ENCODE measurements at places on chromosomes 6 and 20.
A peak's percentile ranks its signal among the peaks of the same experiment; 100 is the strongest.

- DNase-seq, result no peak
These were observed 46.9 kb downstream of the NKAIN2 start for GRCh38 chr6:123850555-123850954.

DNA sequence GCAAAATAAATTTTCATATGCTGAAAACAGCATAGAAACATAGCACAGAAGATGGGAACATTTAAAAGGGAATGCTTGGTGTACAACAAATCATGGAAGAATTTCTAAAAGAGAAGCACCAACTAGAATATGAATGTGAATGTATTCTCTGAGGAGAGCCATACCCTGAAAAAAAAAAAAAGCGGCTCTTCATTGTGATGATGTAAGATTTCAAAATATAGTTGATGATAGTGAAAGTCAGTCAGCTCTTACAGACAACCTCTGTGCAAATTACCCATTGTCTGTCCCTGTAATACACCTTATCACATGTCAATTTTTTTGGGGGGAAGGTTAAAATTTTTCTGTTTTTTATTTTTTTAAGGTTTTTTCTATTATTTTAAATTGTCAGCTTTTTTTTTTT lies 58.6 kb upstream of the PTCHD4 start:
- no peak for DNase-seq

- DNase-seq, result no peak
These were observed 232.4 kb downstream of the FOXA2 start for GRCh38 chr20:22352019-22352418.

DNA sequence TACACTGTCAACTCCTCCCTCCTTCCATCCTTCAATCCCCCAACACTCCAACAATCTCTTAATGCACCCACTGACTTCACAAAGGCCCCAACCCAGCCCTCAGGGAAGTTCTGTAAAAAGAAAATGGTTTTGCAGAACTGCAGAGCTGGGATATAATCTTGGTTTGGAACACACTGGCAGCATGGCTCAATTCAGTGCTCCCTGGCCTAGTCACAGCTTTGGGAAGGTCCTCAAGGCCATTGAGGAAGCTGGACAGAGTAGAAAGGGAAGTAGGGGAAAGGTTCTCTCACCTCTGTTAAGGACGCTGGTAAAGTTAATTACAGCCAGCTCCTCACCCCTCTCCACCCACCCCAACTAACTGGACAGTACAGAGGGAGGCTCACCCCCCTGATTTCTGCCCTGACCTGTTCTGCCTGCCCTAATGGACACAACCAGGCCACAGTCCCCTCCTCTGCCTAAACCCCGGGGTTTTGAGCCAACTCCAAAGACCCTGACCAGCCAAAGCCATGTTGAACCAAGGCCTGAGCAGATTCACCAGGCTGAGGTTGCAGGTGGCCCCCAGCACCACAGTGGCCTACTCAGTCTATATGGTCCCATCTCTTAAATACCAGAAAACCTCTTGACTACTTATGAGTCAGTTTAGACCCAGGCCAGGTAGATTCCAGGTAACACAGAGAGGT lies 49.2 kb downstream of the MAFB start:
- DNase-seq, result no peak

GRCh38 chr6:8322659-8323058 lies 112.7 kb downstream of the SLC35B3 start:
- DNase-seq, result no peak

DNA sequence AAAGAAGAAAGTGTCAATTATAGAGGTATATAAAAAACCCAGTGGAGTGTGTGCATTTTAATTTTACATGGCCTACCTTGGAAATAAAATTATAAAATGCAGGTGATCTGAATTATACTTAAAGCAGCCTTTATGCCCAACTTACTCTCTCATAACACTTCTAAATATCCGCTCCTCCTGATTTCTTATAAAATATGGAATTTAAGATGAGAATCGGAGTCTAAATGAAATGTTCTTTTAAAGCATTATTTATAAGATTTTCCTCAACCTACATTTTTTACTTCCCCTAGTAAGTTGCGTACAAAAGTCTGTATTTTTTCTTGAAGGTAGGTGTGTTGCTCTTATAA lies 3.5 kb downstream of the CITED2 start:
- DNase-seq, result no peak

GRCh38 chr6:14758421-14759081 lies 487.3 kb upstream of the JARID2 start:
- no peak for DNase-seq

DNA sequence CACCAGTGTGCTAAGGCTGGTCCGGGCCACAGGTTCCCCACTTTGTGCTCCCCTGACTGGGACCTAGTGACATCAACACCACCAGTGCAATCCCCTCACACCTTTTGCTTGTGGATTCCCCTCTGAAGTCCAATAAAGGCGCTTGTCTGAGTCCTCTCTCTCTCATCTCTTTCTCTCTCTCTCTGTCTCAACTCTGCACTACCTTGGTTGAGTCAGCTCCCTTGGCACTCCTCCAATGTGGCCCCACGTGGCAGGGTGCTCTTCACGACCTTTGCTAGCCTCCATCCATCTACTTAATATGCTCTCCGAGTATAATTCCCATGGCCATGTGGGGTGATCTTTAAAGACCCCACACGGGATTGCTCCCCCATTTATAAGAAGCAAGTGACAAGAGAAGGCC lies 385.0 kb downstream of the CD83 start:
- DNase-seq, result no peak

- no peak for DNase-seq
These were observed 169.4 kb upstream of the JAG1 start for GRCh38 chr20:10843146-10843711.

DNA sequence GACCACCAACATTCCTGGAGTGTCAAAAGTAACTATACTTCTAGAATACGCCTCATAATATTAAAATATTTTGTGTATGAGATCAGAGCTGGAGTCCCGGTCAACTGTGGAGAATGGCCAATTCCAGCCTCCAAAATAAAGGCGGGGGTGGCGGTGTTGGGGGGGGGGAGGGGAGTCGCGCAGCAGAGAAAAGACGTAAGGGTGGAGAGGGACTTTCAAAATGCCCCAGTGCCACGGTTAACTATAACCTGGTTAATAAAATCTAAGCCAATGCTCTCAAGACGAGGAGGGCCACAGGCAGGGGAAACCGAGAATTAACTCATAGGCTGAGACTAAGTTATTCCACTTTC lies 1.3 kb downstream of the NUP153 start:
- DNase-seq, result no peak

- peak; percentile 70 for DNase-seq
These were observed 815 bp upstream of the ITPR3 start for GRCh38 chr6:33620158-33620855.

GRCh38 chr6:32912951-32913350 lies 27.9 kb downstream of the HLA-DMB start:
- no peak for DNase-seq

DNA sequence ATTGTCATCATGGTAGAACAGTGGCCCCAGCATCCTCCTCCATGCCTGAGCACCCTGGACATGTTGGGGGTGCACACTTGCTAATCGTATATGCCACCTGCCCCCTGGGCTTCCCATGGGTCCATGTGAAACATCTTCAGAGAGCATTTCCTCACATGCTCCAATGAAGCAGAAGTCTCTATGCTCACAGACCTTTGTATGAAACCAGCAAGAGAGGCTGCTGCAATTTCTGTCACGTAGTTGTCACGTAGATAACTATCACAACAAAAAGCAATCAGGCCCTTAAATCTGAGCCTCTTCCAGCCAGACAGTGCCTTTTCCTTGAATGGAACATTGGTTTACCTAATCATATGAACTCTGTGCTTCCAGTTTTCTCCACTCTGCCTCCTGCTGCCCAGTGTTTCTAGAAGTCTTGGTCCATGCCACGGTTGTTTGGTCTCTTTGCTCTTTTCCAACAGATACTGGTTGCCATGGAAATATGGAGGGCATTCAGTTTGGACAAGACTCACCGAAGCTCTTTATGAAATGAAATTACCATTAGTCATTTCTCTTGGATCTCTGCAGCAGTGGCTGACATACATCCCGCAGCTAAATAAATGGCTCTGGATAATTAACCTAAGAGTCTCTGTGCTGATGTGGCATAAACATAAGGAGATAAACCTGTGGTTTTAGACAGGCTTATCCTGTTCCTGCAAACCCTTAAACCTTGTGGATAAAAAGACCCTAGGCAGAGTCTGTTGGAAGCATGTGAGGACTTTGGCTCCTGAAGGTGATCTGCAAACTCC lies 172.8 kb upstream of the SYNDIG1 start:
- no peak for DNase-seq

- DNase-seq, result no peak
These were observed 194.8 kb downstream of the COL9A1 start for GRCh38 chr6:70107852-70108629.

GRCh38 chr6:124870611-124871459 lies 91.4 kb upstream of the RNF217 start:
- DNase-seq, result no peak

GRCh38 chr20:57568088-57568896 lies 7.4 kb downstream of the PCK1 start:
- no peak for DNase-seq

DNA sequence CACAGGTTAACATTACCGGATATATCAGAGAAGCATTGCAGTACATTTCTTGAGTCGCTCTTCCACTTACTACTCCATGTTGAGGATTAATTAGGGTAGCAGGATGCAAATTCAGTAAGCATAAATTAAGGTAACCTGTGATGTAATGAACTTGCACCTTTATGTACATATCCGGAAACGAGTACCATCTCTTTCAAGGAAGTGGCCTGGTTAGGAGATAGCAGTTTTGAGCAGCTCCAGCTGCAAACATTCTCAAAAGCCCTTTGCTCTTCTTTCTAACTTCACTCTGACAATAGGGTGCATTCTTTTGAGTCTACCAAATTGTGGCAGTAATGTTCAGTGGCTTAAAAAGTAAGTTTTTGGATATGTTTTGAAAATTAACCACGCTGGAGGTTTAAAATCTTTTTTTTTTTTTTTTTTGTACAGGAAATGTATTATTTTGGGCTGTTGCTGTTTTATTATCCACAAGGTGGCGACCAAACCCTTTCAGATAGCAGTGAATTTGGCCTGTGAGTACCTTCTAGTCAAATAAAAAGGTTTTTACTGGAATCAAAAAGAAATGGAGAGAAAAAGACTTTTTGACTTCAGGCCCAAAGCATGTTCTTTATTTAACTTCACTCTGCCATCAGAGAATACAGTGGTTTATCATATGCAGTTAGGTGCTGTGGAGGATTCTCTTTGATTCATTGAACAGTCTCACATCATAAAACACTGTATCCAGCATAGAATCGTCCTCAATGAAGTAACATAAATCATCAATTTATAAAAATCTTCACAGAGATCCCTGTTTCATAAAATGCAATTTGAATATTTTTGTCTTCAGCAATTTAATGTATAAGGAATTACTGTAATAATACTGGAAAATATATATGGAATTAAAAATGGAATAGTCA lies 8.9 kb downstream of the FAM217B start:
- DNase-seq, result peak; percentile 58

- DNase-seq, result no peak
These were observed 748.4 kb upstream of the CHD6 start for GRCh38 chr20:42366626-42367025.

GRCh38 chr6:89528866-89529265 lies 95.9 kb downstream of the ANKRD6 start:
- no peak for DNase-seq

GRCh38 chr6:136483906-136484305 lies 66.3 kb downstream of the MAP7 start:
- DNase-seq, result no peak

DNA sequence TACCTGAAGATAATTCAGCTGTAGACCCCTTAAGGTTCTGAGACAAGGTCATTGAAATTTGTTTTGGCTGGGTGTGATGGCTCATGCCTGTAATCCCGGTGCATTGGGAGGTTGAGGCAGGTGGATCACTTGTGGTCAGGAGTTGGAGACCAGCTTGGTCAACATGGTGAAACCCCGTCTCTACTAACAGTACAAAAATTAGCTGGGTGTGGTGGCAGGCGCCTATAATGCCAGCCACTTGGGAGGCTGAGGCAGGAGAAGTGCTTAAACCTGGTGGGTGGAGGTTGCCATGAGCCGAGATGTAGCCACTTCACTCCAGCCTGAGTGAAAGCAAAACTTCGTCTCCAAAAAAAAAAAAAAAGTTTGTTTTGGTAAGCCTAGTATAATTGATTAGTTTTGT lies 11.0 kb downstream of the SRSF3 start:
- no peak for DNase-seq

DNA sequence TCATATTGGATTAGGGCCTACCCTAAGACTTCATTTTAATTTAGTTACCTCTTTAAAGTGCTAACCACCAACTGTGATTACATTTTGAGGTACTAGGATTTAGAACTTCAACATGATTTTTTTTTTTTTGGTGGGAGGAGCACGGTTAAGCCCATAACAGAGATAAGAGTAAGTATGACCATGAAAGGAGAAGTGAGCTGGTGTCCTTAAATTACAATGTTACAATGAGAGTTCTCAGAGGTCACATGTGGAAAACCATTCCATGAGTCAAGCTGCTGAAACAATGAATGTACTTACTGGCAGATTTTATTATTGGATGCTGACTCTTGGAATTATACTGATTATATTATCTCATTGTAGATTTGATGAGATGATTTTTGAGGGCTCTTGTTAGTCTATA lies 779.3 kb upstream of the CITED2 start:
- DNase-seq, result no peak

- DNase-seq, result no peak
These were observed 68.0 kb downstream of the BMP7 start for GRCh38 chr20:57198132-57199072.

GRCh38 chr6:169841251-169841650 lies 89.8 kb downstream of the ERMARD start:
- DNase-seq, result no peak

DNA sequence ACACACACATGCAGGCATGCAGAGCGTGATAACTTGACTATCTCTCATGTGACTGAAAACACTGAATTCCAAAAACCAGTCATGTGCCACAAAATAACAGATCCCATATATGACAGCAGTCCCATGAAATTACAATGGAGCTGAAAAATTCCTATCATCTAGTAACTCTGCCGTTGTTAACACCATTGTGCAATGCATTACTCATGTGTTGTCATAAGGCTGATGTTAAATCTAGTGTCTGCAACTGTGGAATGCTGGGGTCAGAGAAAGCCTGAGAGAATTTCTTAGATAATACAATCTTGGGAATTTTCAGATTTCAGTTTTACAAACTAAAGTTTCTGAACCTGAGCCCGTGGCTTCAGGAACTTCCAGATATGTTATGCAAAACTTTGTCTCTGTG lies 70.2 kb downstream of the LYRM4 start:
- no peak for DNase-seq

DNA sequence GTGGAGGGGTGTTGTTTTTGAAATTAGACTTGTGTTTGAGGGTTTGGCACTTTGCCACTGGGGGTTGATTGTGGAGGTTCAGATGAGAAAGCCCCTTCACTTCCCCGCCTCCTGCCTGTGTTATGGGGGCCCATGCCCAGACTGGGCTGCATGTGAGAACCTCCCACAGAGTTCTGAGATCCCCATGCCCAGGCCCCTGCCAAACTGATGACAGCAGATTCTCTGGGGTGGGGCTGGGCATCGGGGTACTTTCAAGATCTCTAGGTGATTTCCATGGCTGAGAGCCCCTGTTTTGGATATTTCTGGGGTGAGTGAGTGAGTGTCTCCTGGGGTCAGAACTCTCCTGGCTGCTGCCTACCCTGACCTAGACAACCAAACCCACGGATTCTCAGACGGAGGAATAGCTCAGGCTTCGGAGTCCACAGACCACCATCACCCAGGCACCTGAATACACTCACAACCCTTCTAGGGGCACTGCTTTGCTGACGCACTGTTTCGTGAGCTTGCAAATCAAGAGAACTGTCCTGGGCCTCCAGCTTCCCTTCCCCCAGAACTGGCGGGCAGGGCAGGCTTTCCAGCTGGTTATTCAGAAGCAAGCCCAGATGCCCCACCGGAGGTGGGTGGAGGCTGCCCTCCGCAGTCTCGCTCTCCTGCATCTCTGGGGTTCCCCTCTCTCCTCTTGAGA lies 6.3 kb downstream of the BCAS1 start:
- peak; percentile 10 for DNase-seq

- peak; percentile 41 for DNase-seq
These were observed 8.2 kb downstream of the DIDO1 start for GRCh38 chr20:62918147-62918546.
